ENCODE measurements at places on chromosomes 3 and 15. TPM values are rescaled to one million over a fixed set of nuclear protein-coding genes. Genes with fewer than 3 reads are reported as not detected.

GRCh38 chr3:29247088-29247745, 33.7 kb upstream of the RBMS3 start:
- H3K36me3 ChIP-seq: no peaks in the 10 kb centered on the region
- H3K27ac ChIP-seq: no peak overlapping the region
- H3K4me1 ChIP-seq: no peaks in the 10 kb centered on the region
- H3K4me3 ChIP-seq: no peak overlapping the region

DNA sequence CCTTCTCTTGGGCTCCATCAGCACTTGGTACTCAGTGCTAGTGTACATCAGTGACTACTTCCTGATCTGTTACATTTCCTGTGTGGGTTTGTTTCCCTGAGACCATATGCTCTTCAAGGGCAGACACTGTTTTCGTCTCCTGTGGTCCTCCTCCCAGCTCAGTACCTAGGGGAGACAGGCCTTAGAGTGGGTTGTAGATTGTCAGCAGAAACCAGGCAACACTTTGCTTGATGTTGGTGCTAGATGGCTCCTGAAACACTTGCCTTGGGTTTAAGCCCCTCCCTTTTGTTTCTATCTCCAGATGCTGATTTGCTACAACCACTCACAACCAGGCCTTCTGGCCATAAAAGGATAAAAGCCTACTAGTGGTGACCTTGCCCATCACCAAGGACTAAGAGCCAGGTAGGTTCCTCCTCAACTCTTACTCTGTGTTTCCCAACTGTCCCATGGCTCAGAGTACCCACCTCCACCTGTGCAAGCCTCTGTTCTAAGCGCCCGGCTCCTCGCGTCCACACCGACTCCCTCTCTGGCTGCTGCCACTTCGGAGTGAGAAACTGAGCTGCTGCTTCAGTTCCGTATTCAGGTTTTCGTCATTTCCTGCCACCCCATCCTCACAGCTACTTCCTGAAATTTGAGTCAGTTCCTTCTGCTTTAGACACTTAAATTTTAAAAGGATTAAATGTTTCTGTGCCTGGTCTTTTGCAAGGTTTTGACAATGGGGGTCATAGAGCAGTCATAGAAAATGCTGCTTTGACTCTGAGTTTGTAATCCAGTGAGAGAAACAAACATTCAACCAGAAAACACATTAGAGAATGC, at the start of gene HCLS1:
Gene HCLS1 (minus strand): TSS at position 548 of the 816 bp plus-strand sequence. CDS start 2,556 bp downstream, outside the sequence.
- DNase-seq: no peak
- no peaks in the 10 kb centered on the region for H3K4me1 ChIP-seq

- no peak overlapping the region for H3K4me3 ChIP-seq
- H3K27me3 ChIP-seq: no peaks in the 10 kb centered on the region
- peaks cover 17% of the 10 kb centered on the region for H3K4me1 ChIP-seq
- no peaks in the 10 kb centered on the region for H3K36me3 ChIP-seq
These were observed 43.0 kb upstream of the TLE3 start for GRCh38 chr15:70140543-70141375.

GRCh38 chr3:177079684-177080083, 117.6 kb downstream of the TBL1XR1 start:
- no peak overlapping the region for H3K27ac ChIP-seq
- no peaks in the 10 kb centered on the region for H3K27me3 ChIP-seq
- no peaks in the 10 kb centered on the region for H3K4me1 ChIP-seq
- no peak for DNase-seq
- H3K4me3 ChIP-seq: no peak overlapping the region

DNA sequence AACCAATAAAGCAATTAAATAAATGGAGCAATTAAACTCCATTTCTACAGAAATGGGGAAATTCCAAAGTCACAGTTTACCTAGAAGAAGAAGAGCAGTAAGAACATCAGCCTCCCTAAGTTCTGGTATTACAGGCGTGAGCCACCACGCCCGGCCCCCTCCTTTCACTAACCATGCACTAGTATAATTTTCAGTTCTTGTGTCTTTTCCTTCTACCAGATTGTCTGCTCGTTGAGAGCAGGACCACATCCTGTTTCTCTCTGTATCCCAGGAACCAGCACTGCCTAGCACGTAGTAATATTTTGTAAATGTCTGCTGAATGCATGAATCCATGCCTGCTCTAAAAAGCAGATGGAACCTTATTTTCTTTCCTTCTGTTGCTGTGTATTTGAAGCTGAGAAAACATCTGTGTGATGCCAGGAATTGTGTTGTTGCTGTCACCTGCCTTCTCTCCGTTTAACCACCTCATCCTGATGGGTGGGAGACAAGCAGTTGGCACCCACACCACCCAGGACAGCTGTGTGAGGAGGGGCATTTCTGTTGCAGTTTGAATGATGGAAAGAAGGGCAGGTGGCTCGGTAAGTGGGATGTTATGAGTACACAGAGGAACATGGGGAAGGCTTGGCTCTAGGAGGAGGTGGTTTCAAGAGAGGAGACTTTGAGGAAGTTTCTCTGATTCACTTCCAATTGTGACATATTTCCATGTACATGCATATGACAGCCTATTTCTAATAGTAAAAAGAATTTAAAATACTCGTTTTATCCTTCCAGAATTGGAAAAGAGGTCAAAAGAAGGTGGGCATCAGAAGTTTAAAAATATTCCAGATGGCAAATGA, 30.1 kb downstream of the PXYLP1 start:
- no peak overlapping the region for H3K4me3 ChIP-seq
- no peak overlapping the region for H3K27ac ChIP-seq
- H3K27me3 ChIP-seq: no peaks in the 10 kb centered on the region
- peaks cover 6% of the 10 kb centered on the region for H3K36me3 ChIP-seq
- DNase-seq: no peak

- H3K4me1 ChIP-seq: no peaks in the 10 kb centered on the region
- DNase-seq: no peak
- H3K27ac ChIP-seq: no peak overlapping the region
- H3K27me3 ChIP-seq: peaks cover 34% of the 10 kb centered on the region
- H3K36me3 ChIP-seq: no peaks in the 10 kb centered on the region
These were observed 47.2 kb upstream of the IREB2 start for GRCh38 chr15:78390826-78391225.

- H3K36me3 ChIP-seq: 0 out of 2 replicates have a peak, but pooled peaks cover 4% of the 10 kb centered on the region
- peak; percentile 97 for DNase-seq
- H3K4me3 ChIP-seq: no peak overlapping the region
- no peaks in the 10 kb centered on the region for H3K27me3 ChIP-seq
These were observed 5.1 kb upstream of the MUC20 start for GRCh38 chr3:195715583-195716266.

GRCh38 chr3:75320369-75320768, 343.8 kb upstream of the FRG2C start:
- no peaks in the 10 kb centered on the region for H3K36me3 ChIP-seq
- no peak overlapping the region for H3K27ac ChIP-seq
- H3K4me1 ChIP-seq: no peaks in the 10 kb centered on the region
- DNase-seq: no peak

DNA sequence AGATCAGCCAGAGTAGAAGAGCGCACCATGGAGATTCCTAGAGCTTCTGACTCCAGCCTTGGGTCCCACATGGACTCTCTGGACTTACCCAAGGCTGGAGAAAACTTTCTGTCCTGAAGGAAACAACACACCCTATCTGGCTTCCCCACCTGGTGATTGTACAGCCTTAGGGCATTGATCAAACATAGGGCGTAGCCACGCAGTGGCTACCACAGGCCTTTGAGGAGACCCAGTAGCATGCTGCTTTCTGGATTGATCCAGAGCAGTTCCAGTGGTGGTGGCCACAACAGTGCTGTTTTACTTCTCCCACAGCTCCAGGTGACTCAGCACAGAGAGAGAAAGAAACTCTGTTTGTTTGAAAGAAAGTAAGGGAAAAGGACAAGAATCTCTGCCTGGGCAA, 23.5 kb downstream of the PYDC2 start:
- peaks cover 15% of the 10 kb centered on the region for H3K4me1 ChIP-seq
- no peaks in the 10 kb centered on the region for H3K27me3 ChIP-seq
- no peaks in the 10 kb centered on the region for H3K36me3 ChIP-seq
- DNase-seq: peak; percentile 36

- no peak overlapping the region for H3K27ac ChIP-seq
- H3K27me3 ChIP-seq: peaks cover 47% of the 10 kb centered on the region
- no peaks in the 10 kb centered on the region for H3K4me1 ChIP-seq
- no peaks in the 10 kb centered on the region for H3K36me3 ChIP-seq
- H3K4me3 ChIP-seq: no peak overlapping the region
These were observed 183.5 kb downstream of the TJP1 start for GRCh38 chr15:29638781-29639180.

GRCh38 chr15:80992441-80992840, 2.8 kb upstream of the MESD start:
- H3K27me3 ChIP-seq: no peaks in the 10 kb centered on the region
- H3K4me3 ChIP-seq: no peak overlapping the region
- no peak for DNase-seq
- H3K27ac ChIP-seq: no peak overlapping the region
- H3K36me3 ChIP-seq: no peaks in the 10 kb centered on the region
- peaks cover 19% of the 10 kb centered on the region for H3K4me1 ChIP-seq

The FGF12 gene
- total RNA-seq: 10.9 TPM

The FBXW12 gene
- not detected for total RNA-seq

The CIB2 gene
- 5.8 TPM for total RNA-seq

The RARB gene
- 1.0 TPM for total RNA-seq
